ENCODE measurements at places on chromosomes 2 and 18.

GRCh38 chr2:217650716-217651360 is 352.0 kb downstream of the TNS1 start:
- no peak for DNase-seq

GRCh38 chr2:109160714-109161440 is 31.9 kb downstream of the SH3RF3 start:
- DNase-seq, result no peak

DNA sequence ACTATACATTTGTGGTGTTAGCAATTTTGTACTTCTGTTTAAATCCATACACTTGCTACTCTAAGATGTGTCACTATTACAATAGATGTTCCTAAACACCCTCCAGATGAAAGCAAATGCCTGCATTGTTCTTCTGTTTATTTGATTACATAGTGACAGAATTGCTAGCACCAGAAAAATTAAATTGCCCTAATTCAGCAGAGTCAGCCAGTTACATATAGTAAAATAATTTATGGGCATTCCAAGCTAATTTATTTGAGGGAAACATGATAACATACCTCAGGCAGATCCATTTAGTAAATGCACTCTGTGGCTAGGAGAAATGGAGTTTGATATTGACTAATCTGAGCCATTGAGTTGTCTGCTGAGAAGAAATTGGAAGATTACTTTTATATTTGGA is 347.1 kb upstream of the FSIP2 start:
- DNase-seq, result no peak

DNA sequence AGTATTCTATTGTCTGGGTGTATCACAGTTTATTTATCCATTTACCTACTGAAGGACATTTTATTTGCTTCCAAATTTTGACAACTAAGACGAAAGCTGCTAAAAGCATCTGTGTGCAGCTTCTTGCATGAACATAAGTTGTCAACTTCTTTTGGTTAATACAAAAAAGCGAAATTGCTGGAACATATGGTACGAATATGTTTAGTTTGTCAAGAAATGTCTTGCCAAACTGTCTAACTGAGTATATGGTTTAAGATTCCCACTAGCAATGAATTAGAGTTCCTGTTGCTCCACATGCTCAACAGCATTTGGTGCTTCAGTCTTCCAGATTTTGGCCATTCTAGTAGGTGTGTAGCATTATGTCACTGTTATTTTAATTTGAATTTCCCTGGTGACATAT is 372.3 kb upstream of the NRXN1 start:
- no peak for DNase-seq

DNA sequence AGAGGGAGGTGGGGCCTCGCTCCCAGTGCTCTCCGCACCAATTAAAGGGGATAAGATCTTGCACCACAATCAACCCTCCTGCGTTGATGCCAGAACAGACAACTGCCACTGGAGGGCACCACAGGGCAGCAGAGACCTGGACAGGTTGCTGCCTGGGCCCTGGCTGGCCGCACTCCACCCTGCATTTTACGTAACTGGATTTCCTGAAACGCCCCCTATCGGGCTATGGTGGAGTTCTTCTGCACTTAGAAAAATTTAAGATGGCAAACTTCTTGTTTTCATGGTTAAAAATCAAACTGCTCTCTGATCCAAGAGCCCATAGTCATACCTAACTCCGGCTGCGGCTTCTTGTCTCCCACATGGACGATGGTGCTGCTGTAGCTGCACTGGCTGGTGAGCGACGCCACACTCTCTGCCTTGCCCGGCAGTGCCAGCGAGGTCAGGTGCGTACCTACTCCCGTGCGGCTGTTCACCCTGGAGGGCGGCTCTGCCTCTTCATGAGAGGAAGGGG is 16.8 kb upstream of the HES6 start:
- DNase-seq, result no peak

GRCh38 chr18:22703883-22704585 is 229.1 kb upstream of the RBBP8 start:
- no peak for DNase-seq

DNA sequence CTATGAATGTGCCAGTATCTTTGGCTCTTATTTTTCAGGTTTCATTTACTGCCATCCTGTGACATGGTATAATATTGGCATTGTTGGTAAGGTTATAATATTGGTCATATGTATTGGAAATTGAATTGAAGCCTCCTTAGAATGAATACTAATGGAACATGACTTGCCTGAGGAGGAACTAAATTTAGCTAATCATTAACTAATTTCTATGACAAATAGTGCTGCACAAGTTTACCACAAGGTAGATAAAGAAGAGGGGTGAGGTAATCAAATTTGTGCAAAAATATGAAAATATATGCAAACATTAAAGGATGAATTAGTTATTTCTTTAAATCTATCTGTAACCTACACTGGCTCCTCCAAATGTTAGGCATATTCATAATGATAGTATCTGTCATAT is 43.2 kb upstream of the ORC2 start:
- DNase-seq, result no peak

- no peak for DNase-seq
Observed at GRCh38 chr2:190507135-190507534, 27.4 kb downstream of the NEMP2 start.

DNA sequence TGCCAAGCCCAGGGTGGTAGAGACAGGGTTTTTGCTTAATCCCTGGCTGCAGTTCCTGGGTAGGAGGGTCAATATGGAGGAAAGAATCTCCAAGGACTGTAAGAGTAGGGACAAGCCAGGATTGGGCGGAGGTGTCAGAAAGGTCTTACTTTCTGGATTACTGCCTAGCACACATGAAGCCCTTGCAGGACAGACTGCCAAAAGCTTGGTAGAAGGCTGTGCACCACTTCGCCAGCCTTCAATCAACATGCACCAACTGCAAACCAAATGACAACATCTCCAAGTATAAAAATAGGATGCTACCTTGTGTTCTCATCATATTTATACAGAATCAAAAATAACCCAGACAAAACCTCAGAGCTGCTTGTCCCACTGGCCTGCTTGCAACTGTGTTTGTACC is 3.7 kb downstream of the ZNF142 start:
- DNase-seq, result no peak

- no peak for DNase-seq
Observed at GRCh38 chr18:78069784-78070664, 820.4 kb downstream of the GALR1 start.

DNA sequence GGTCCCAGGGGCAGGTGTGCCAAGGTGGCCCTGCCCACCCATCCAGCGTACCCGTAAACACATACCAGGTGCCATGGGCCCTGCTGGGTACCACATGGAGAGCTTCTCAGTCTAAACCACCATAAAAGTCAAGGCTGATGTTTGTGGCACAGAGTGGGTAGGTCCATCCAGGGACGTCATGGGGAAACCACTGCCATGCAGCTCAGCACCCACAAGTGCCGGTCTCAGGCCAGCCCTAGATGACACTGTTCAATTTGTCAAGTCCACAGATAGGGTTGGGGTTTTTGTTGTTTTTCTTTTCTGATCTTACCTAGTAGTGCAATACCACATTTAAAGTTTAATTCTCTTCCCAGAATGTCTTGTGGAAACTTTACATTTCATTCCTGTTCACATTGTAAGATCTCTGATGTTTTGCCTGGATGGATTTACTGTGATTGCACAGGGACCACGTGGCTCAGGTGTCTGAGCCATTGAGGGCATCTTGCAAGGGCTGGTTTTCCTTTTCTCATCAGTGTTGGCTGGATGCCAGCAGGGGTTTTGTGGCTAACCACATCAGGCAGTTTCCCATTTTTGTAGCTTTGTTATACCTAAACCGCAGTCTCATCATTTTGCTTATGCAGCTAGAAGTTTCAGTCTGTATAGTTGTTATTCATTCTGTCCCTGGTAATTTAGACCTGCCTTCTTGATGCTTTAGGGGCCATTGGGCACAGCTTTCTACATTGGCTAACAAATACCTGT is 64.7 kb downstream of the STK25 start:
- DNase-seq, result no peak

GRCh38 chr2:11109002-11109401 is 46.3 kb upstream of the SLC66A3 start:
- no peak for DNase-seq

DNA sequence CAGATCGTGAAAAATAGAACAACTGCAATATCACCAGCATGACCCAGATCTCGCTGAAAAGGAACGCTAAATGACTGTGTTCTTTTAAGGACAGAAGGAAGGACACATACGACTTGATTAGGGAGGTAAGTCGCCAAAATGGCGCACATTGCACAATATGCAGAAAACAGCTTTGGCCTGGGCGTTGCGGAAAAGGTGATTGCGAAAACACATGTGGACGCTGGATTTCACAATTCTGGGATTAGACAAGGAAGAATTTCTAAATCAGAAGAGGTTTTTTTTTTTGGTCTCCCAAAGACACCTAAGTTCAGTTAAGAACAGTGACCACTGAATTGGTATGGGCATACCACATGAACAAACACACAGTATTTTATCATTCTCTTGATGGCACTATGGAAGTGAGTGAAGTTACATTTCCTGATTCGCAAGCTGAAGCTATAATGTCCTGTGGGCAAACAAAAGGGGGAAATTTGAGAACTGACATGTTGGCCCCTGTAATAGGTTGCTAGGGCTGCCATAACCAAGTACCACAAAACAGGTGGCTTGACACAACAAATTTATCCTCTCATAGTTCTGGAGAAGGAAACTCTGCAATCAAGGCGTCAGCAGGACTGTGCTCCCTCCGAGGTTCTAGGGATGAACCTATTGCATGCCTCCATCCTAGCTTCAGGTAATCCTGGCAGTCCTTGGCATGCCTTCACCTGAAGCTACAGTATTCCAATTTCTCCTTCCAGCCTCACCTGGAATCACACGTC is 25.8 kb upstream of the ERICH2 start:
- no peak for DNase-seq

- no peak for DNase-seq
Observed at GRCh38 chr2:72973566-72974435, 56.5 kb downstream of the EMX1 start.

DNA sequence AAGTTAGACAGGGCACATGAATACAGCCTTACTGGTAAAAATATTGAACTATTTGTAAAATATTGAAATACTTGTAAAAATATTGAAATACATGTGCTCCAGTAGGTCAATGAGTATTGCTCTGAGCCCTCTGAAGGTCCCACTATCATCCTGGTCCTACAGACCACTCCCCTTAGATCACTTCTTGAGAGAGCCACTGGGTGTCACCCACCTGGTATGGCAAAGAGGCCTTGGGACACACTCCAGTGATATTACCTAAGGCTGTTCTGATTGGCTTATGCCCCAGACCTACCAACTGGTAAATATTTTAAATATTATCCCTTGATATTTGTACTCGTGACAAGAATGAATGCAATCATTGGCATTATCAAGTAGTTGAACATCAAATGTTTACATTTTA is 5.0 kb downstream of the THSD7B start:
- no peak for DNase-seq

DNA sequence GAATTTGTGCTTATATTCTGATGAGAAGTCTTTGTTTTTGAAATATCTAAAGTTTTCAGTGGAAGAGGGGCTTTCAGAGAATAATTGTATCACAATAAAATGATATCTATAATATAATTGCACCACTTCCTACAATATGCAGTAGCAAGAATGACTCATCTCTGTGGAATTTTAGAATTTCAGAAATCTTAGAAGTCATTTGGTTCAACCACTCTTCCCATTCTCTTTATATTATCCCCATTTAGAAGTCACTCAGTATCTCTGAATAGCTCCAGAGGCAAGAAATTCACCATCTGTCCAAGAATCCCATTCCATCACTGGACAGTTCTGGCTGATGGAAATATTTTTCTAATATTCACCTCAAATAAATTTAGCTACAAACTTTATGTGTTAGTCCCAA is 59.3 kb upstream of the CCDC68 start:
- no peak for DNase-seq

DNA sequence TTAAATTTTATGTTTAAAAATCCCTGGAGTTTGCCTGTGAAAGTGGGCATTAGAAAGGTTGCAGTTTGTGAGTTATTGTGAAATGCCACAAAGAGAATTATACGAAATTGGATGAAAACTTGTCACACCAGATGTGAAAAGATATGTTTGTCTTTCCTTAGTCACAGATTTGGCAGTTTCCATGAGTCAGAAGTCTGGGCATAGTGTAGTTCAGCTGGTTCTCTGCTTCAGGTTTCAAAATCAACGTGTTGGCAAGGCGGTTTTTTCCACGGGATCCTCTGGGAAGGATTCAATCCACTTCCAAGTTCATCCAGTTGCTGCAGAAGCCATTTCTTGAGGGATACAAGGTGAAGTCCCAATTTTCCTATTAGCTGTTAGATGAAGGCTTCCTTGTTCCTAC is 658.0 kb upstream of the CDH2 start:
- DNase-seq, result no peak

DNA sequence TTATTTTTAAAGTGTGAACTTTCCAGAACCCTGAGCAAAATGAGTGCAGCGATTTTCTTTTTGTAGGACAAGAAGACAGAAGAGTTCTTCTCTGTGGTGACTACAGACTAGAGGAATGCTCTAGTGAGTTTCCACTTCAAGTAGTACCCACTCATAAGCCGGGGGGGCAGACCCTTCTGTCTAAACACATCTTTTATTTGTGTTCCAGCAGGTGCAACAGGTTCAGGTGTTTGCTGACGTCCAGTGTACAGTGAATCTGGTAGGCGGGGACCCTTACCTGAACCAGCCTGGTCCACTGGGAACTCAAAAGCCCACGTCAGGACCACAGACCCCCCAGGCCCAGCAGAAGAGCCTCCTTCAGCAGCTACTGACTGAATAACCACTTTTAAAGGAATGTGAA is 25.2 kb downstream of the PTRHD1 start:
- DNase-seq, result no peak

- no peak for DNase-seq
Observed at GRCh38 chr18:79387214-79387613, 8.5 kb upstream of the NFATC1 start.

DNA sequence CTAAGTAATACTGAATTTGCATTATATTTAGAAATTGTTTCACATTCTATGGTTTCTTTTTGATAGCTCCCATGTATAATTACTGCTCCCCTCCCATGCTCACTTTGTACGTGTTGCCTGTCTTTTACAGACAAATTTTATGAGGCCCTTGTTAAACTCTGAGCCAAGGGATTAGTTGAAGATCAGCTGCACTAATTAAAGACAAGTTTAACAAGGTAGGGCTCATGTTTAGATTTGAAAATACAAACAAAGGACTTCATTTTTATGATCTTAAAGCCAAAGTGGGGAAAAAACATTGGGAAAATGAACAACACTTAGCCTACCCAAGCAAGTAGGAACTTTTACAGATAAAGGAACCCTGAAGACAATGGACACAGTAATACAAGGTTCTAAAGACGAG is 46.2 kb downstream of the ARHGAP28 start:
- DNase-seq, result no peak

DNA sequence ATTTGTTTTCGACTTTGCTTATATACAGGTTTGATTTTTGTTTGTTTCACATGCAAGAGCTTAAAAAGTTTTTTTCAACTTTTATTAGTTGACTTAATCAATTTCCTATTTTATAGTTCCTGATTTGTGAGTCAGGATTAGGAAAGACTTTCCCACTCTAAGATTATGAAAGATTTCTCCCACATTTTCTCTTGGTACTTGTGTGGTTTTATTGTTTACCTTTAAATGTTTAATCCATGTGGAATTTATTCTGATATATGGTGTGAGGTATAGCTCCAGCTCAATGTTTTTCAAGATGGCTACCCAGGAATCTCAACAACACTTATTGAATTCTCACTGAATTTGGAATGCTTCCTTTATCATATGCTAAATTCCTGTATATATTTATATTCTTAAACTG is 117.8 kb upstream of the LGALSL start:
- DNase-seq, result no peak
